ENCODE measurements at places on chromosomes 12 and 14.

DNA sequence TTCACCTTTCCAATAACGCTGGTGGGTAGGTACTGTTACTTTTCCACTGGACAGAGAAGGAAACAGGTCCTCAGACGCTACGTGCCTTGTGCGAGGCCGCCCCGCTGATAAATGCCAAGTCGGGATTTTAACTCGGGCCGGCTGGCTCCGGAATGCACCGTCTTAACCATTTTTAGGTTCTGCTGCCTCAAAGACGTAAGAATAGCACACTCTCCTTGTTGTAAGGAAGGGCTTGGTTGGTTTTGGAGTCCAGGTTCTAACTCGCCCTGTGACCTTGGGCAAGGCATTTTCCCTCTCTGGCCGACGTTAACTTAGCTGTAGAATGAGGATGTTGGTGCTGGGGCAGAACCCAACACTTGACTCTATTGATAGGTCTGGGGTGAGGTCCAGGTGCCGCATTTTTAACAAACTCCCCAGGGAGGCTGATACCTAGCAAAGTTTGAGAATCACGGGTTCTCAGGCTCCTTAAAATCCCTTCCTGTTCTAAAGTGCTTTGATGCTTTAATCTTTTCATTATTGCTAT lies 814 bp downstream of the ANKRD13A start:
- peak; percentile 22 for DNase-seq

DNA sequence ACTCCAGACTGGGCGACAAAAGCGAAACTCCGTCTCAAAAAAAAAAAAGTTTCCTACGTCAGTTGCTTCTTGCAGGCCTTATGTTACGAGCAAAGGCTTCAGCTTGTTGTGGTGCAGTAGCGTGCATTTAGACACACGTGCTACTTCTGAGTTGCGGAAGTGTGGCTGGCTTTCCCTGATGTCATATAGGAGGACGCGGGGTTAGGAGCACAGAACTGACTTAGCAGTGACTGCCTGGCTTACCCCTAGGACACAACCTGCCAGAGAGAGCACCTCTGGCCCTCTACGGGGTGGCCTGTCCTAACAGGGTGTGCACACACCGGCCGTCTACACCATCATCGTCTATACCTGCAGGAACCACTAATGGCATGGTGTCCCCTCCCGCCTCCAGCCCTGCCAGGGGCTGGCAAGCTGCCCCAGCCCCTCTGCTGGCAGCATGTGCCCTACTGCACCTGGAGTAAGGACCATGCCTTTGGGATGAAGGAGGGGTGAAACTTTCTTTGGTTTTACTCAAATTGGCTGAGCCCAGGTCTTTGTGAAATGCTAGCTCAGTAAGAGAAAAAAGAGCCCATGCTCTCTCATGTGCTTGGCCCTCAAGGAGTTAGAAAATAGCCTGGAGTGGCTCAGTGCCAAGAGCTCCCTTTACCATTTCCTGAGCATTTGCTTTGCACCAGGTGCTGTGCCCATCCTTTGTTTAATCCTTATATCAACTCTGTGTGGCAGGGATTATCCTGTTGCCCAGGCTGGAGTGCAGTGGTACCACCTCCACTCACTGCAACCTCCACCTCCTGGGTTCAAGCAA lies 1.7 kb upstream of the GPR68 start:
- no peak for DNase-seq

DNA sequence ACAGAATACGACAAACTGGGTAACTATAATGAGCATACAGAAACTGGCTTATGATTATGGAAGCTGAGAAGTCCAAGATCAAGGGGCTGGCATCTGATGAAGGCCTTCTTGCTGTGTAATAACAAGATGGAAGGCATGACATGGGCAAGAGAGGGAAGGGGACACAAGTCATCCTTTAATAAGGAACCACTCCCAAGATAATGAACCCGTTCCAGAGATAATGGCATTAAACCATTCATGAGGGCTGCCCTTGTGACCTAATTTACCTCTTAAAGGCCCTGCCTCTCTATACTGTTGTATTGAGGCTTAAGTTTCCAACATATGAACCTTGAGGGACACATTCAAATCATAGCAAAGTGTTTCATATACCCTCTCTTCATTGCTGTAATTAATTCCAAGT lies 4.6 kb upstream of the VTI1B start:
- no peak for DNase-seq

DNA sequence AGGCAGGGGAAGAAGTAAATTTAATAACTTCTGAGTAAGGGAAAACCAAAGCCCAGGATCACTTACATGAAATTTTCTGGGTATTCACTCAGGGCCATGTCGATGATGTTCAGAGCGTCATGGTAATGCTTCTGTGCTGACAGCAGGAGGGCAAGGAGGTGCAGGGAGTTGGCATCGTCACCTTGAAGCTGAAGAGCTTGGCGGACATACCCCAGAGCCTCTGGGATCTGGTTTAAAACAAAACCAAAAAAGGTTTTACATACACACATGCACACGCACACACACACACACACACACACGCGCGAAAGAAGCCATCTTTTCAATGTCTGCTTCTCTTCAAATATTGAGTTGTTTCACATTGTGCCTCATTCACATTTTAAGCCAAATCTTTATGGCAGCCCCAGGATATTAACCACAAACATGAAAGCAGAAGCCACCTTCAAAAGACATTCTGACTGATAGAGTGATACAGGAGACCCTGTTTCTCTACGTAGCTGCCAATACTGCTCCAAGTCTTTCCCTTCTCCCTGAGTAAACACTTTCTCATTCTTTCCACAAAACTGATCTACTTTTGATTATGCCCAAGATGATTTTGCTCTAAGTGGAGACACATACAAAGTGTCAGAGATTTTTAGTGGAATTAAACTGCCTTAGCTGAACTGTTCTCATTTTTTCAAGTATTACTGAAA lies 172.1 kb downstream of the TTC7B start:
- DNase-seq = no peak

DNA sequence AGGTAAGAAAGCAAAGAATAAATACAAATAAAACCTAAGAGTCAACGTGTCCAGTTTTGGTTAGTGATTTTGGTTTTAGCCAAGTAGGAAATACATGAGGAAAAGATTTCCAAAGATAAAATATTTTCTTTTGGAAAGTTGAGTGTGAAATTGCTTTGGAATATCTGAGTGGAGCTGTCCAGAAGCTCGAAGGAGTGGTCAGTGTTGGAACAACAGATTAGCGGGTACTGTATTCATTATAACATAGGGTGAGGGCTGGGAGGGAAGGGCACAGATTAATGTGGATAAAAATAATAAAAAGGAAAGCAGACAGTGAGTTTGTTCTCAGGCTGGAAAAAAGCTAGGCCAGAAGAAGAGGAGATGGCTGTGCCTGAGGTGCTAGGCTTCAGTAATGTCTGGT lies 101.5 kb upstream of the SLCO1C1 start:
- DNase-seq = no peak

DNA sequence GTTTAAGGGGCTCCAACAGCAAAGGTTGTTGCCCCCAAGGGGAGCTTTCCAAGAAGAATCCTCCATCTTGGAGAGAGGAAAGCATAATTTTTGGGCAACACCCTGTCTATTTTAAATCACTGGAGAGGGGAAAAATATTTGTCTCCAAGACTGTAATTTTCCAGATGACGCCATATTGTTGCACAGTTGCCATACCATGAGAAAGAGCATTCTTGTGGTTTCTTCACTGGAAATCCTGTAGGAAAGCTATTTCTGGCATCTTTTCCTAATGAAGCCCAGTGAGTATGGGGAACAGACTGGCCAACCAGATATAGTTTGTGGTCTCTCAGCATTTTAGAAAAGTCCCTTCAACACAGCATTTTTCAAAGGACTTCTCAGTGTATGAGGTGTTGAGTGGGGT lies 88.1 kb upstream of the MANSC4 start:
- no peak for DNase-seq

DNA sequence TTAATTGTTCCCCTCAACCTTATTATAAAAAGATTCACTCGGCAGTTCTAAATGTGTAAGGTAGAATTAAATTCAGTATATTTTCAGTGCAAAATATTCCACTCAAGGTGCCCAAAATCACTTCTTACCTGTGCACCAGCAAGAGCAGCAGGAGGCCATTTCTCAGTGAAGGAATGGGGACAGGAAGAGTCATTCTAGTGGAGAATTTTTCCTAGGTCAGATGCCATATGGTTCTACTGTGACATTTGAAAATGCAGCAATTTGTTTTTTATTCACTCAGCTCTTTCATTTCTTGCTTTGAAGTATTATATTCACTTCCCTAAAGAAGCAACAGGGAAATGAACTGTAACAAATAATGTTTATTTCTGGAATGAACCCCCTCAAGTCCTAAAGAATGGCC lies 264.0 kb upstream of the SYT1 start:
- no peak for DNase-seq

DNA sequence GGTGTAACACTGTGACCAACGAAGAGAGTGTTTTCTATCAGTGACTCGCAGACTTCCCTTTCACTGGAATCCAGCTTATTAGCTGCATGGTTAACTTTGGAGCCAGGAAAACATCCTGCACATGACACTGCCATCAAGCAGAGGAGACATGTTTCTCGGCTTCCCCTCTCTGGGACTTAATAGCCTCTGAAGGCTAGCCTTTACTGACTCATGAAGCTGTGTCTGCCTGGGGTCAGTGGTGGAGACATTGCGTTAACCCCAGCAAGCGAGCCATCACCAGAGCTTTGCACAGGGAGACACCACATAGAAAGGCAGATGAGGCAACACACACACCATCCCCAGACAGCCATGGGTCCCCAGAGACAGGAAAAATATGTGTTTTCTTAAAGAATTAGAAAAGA lies 126.9 kb upstream of the PRICKLE1 start:
- DNase-seq = no peak

GRCh38 chr12:104643819-104644669 lies 187.3 kb downstream of the CHST11 start:
- DNase-seq = peak; percentile 35

All from iPS-NIHi11 (cell line).